ENCODE measurements at places on chromosomes 1 and 21.
A peak's percentile ranks its signal among the peaks of the same experiment; 100 is the strongest.

GRCh38 chr1:223012938-223013337, 130.1 kb downstream of the TLR5 start:
- no peaks in the 10 kb centered on the region for H3K27me3 ChIP-seq
- no peak overlapping the region for H3K4me3 ChIP-seq
- H3K4me1 ChIP-seq, result peaks cover 61% of the 10 kb centered on the region
- no peak overlapping the region for H3K27ac ChIP-seq

DNA sequence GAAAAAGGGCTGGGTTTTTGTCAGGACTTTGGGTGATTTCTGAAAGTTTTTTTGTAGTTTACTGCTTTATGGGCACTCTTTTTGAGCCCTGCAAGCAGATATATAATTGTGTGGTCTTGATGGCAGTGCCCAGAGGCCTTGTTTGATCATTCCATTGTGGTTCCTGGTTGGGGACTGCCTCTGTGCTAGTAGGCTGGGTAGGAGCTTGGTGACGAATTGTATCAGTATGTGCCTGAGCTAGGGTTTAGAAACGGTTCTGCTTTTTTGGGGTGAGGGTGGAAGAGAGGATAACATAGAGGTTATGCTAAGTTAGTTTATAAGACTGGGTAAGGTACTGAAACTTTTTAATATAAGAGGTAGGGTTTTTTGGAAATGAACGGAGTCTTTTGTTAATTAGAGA, 139.7 kb upstream of the ETV3 start:
- no peak overlapping the region for H3K4me3 ChIP-seq
- H3K27ac ChIP-seq, result no peak overlapping the region
- H3K36me3 ChIP-seq, result no peaks in the 10 kb centered on the region
- no peaks in the 10 kb centered on the region for H3K27me3 ChIP-seq

GRCh38 chr1:8364528-8365442, 46.9 kb downstream of the SLC45A1 start:
- no peaks in the 10 kb centered on the region for H3K27me3 ChIP-seq
- H3K4me3 ChIP-seq, result no peak overlapping the region
- no peak for DNase-seq
- peaks cover 29% of the 10 kb centered on the region for H3K4me1 ChIP-seq
- H3K36me3 ChIP-seq, result peaks cover 7% of the 10 kb centered on the region

GRCh38 chr1:109273570-109274288, 9.2 kb downstream of the PSRC1 start:
- no peak for DNase-seq
- no peaks in the 10 kb centered on the region for H3K27me3 ChIP-seq
- H3K4me3 ChIP-seq, result peak overlapping the region; percentile 18
- peak overlapping the region; percentile 28 for H3K27ac ChIP-seq
